Stimulated activated naive CD4-positive, alpha-beta T cell (primary cell): ENCODE measurements at places on chromosomes 11 and 22.

- DNase-seq = no peak
These were observed 29.9 kb downstream of the EIF3F start for GRCh38 chr11:8017071-8017470.

DNA sequence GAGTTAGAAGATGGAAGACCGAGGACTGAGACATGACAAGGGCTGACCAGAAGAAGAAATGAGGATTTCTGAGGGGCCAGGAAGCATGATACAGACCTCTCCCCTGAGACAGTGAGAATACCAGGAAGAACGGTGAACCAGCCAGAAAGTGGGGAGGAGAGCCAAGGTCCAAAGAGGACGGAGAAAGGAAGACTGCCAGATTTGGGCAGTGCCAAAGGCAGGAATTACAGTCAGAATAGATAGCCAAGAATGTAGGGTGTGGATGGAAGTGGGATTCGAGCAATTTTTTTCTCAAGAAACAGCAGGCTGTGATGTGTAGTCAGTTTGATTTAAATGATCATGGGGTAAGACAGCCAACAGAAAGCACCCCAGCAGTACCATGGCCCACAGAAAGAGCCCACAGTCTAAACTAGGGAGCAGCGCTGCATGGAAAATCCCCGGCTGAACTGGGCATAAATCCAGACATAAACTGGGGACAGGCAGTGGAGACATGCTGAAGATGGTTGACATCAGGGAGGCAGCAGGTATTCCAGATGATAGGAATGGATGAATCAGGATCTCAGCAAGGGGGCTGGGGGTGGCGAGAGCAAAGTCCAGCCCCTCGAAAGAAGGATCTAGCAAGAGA lies 67.3 kb upstream of the BARX2 start:
- DNase-seq = no peak

DNA sequence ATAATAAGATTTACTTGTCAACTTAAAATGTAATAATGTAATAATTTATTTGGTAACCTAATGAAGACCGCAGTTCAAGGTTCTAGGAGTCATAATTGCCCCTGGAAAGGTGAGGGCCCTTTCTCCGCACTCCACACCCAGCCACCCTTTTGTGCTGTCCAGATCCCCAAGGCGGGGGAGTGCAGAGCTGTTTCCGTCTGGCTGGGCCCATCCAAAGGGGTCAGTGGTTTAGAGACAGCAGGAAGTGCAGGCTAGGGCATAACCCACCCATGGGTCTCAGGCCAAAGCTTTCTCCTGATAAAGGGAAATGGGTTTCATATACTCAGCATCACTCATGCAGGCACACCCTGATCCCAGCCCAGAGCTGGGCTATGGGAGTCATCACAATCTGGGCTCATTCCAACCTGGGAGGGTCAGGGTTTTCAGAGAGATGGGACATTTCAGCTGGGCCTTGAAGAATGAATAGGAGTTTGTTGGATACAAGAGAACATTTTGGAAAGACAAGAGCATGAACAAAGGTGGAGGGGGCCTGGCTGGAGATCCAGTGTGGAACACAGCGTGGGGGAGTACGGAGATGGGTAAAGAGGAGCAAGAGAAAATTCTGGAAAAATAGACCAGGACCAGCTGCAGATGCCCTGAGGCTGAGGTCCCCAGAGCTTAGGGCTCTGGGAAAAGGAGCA lies 432.2 kb downstream of the TBC1D22A start:
- DNase-seq = no peak

- no peak for DNase-seq
These were observed 181.0 kb downstream of the CHST1 start for GRCh38 chr11:45484326-45484883.

GRCh38 chr11:119730789-119731386 lies 1.9 kb upstream of the NECTIN1 start:
- no peak for DNase-seq

DNA sequence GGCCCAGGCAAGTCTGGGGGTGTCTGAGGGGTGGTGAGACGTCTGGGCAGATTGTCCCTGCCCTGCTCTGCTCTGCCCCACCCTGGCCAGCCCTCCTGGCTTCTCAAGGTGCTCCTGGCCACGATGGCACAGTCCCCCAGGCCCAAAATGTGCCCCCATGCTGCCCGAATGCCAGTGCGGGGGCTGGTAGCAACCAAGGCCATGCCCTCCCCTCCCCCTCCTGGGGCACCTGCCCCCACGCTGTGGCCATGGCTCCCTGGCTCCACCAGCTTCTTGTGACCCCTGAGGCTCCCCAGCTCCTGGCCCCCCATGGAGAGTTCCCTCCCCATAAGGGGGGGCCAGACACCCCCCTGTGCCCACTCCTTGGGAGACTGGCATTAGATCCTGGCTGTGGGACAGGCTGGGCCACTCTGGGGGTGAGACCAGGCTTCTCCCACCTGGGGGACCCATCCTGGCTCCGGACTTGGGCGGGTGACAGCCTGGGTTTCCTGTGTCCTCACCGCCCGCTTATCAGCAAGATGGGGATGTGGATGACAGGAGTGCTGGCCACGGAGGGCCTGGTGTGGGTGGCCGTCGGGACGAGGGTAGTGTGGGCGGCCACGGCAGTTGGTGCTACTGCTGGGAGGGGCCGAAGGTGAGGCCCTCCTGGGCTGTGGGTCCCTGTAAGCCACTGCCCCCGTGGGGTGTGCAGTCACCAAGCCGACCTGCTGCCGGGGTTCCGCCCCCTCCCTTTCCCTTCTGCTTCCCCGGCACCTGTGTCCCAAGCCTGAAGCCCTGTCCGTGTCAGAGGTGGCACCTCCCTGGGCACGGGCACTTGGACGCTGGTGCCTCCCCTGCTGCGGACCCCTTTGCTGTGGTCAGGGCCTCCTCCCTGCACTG lies 15.9 kb upstream of the MUC6 start:
- DNase-seq = no peak

DNA sequence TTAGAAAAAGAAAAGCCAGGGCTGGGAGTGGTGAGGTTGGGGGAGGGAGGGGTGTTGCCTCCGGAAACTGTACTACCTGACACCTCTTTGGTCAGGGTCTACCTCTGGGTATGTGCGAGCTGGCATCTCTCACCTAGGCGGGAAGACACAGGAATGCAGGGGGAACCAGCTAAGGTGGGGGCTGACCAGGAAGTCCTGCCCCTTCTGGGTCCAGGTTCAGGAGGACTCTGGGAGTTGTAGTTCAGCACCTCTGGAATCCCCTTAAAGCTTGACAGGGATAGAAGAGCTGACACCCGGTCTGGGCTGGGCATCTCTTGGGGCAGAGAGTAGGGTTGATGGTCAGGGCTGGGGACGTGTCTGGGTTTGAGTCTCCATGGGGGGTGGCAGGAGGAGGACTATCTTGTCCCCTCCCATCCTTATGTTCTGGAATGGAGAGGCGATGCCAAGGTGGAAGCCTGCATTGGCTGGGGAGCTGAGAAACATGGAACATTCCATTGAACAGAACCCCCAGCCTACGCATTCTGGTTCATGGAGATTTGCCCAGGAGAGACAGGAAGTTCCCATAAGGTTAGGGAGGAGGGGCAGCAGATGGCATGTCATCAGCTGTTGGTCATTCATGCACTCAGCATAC lies 2.1 kb upstream of the KIAA1671 start:
- DNase-seq = no peak

DNA sequence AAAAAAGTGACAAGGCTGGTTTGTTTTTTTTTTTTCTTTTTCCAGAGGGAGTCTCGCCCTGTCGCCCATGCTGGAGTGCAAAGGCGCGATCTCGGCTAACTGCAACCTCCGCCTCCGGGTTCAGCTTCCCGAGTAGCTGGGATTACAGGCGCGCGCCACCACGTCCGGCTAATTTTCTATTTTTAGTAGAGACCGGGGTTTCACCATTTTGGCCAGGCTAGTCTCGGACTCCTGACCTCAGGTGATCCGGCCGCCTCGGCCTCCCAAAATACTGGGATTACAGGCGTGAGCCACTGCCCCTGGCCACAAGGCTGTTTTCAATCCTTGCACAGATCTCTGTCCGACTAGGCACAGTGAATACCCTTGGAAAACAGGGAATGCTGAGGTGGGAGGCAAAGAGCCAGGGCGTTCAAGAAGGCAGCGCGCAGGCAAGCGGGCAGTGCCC lies 566 bp downstream of the ATP6V1E1 start:
- no peak for DNase-seq

GRCh38 chr11:35151683-35152280 lies 12.8 kb downstream of the CD44 start:
- no peak for DNase-seq

- no peak for DNase-seq
These were observed 709.3 kb upstream of the CCDC179 start for GRCh38 chr11:23569547-23569946.

DNA sequence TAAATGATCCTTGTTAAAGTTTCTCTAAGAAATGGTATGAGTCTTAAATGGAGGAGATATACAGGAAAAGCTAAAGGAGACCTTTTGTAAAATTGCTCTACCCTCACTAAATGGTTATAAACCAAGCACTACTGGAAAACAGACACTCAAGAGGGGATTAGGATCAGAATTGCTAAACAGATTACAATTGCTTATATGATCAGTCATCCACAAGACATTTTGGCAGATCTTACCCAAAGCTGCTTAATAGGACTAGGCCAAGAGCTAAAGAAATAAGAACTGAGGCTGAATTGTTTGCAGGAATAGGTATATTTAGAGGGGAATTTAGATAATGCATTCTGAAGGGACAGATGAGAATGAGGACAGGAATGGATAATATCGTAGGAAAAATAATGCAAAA lies 9.5 kb downstream of the HARBI1 start:
- DNase-seq = no peak

DNA sequence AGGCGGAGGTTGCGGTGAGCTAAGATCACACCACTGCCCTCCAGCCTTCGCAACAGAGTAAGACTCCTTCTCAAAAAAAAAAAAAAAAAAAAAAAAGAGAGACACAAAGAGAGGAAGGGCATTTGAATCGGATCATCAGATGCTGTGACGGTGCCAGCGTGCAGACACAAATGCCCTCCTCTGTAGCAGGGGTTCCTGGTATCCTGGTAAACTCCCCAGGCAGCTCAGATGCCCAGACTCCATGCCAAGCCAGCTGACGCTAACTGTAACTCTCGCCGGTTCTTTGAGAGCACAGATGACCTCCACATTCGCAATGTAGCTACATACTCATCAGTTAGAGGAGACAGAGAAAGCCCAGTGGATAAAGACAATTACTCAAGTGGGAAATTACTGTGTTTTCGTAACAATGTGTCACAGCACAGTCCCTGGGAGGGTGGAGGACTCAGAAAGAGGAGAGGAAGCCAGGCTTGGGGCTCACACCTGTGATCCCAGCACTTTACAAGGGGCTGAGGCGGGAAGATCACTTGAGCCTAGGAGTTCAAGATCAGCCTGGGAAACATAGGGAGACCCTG lies 153.1 kb downstream of the BRD1 start:
- no peak for DNase-seq

- no peak for DNase-seq
These were observed 147.5 kb downstream of the LDLRAD3 start for GRCh38 chr11:36091256-36091811.

DNA sequence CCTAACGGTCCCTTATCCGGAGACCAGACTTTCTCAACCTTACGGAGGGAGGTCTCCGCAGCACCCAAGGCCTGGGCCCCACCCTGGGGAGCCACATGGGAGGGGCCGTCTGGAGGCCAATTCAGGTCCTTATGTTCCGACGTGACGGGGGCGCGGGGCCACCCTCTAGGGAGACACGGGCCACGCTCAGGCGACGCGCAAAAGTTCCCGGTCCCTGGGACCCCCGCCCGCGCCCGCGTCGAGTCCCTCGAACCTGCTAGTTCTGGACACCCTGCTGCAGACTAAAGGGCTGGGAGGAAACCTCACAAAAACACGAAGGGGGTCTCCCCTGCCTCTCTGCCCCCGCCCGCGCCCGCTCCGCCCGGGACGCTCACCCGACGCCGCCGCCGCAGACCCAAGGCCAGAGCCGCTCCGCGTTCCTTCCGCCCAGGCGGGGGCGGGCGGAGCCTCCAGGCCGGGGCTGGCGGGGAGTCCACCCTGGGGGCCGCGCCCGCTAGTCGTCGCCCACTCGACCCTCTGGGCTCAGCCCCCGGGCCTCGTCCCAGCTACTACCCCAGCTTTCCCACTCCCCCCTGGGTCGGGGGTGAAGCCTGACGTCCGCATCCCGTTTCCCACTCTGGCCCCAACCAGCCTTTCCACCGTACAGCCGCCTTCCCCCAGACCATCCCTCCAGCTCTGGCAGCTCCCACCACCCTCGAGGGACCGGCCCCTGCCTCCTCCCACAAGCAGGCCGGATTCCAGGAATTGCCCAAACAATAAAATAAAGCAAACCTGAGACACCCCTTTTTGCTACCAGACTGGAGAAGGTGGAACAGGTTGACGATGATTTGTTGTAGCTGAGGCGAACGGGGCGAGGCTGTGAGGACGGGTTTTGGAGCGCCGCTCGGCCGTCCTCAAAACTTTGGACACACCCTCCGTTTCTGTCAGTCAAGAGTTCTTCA lies 2.7 kb downstream of the RNH1 start:
- no peak for DNase-seq

DNA sequence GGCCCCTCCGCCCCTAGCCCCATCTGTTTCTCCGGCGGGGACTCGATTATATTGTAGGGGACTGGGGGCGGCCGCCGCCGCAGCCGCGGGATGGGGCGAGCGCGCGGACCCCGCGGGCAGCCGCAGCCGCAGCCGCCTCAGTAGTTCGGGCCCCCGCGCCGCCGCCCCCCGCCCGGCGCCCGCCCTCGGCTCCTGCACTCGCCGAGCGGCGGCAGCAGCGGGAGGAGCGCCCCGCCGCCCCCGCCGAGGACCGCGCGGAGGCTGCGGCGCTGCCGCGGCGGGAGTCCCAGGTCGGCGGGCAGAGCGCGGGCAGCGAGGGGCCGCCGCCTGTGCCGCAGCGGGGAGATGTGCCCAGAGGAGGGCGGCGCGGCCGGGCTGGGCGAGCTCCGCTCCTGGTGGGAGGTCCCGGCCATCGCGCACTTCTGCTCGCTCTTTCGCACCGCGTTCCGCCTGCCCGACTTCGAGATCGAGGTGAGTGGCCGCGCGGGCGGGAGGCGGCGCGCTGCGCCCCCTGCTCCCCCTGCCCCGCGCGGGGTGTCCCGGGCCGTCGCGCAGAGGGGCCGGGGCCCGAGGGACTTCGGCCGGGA lies at the start of gene CECR2:
TSS of gene CECR2 (plus strand) at position 22 of the 587 bp plus-strand sequence. CDS start at position 346, 324 bp downstream.
- DNase-seq = peak; percentile 14

- no peak for DNase-seq
These were observed 802 bp downstream of the KBTBD3 start for GRCh38 chr11:106076171-106076918.

GRCh38 chr22:30324014-30324730 lies 2.6 kb downstream of the TBC1D10A start:
- DNase-seq = peak; percentile 19

DNA sequence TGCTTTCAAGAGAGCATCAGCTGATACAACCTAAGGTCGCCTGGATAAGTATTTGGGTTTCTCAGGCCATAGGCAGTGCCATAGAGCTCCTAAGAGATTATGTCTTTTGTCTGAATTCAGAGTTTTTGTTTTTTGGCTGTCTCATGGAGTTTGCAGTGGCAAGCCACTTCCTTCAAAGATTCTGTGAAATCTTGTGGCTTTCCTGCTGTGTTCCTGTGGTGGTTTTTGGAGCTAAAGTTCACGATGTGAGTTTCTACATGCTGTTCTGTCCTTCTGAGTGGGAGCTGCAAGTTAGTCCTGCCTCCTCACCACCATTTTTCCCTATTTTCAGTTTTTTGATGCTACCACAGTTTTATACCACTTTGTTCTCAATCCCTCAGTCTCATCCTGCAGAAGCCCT lies 111.4 kb downstream of the COMMD9 start:
- DNase-seq = no peak

- no peak for DNase-seq
These were observed 69.2 kb upstream of the GRK3 start for GRCh38 chr22:25495285-25495684.
